ENCODE measurements at places on chromosomes 11 and 22. TPM values are rescaled to one million over a fixed set of nuclear protein-coding genes. Genes with fewer than 3 reads are reported as not detected.
A peak's percentile ranks its signal among the peaks of the same experiment; 100 is the strongest.

The TMPRSS6 gene
- polyA plus RNA-seq: not detected

The LRRC10B gene
- polyA plus RNA-seq: not detected

The SCGB1A1 gene
- polyA plus RNA-seq: not detected

The MMP7 gene
- polyA plus RNA-seq: not detected

The INS gene
- not detected for polyA plus RNA-seq

The OR10D3 gene
- not detected for polyA plus RNA-seq

The LIF gene
- polyA plus RNA-seq: 121 TPM

The SPDYC gene
- polyA plus RNA-seq: not detected

The KRTAP5-9 gene
- polyA plus RNA-seq: not detected

DNA sequence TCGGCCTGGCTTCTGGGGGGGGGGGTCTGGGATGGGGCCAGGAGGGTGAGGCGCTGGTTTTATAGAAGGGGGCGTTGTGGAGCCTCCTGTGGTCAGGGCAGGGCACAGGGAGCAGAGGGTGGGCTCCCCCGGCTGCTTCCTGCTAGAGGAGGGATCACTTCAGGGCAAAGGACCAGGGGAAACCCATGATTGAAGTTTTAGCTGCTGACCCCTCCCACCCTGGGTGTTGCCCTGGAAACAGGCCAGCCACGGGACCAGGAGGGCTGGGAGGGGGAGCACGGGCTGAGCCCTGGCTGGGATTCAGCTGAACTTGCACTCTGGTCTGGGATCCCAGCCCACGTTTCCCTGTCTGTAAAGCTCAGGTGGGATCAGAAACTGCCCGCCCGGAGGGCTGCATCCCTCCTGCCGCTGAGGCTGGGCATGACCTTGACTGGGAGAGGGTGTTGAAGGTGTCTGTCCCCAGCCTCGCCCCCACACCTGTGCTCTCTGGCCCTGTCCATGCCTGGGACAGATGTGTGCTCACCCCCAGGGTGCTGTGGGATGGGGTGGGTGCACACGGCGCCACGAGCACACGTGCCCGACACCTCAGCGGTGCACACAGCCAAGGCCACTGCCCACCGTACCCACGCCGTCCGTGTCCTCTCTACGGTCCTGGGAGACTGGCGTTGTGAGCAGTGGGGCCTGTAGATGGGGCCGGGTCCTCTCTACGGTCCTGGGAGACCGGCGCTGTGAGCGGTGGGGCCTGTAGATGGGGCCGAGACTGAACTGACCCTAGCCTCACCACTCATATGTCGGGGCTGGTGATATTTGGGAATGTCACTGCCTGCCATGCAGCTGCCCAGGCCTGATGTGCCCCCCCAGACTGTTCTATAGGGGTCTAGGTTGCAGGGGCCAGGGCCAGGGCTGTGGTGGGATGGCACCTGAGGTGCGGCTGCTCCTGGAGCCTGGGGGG, 2.3 kb downstream of the TSPAN4 start:
- peak; percentile 71 for DNase-seq

- no peak for DNase-seq
These were observed 35.8 kb downstream of the DUSP8 start for GRCh38 chr11:1536065-1536843.

DNA sequence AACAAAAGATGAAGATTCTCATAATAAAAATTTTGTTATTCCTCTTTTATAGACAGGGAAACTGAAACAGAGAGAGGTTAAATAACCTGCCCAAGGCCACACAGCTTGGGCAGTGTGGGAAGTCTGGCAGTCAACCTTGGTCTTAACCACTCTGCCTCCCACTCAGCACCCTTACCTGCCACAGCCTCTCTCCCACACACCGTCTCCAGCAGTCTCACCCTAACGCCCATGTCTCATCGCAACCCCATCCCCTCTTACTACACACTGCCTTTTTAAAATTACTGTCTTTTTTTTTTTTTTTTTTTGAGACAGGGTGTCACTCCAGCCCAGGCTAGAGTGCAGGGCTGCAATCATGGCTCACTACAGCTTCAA, 25.0 kb downstream of the ARRB1 start:
- DNase-seq: no peak

GRCh38 chr11:36447947-36448346, 62.1 kb downstream of the TRAF6 start:
- DNase-seq: no peak

GRCh38 chr11:79054636-79055035, 386.2 kb downstream of the TENM4 start:
- DNase-seq: peak; percentile 37

GRCh38 chr22:29374401-29374800, 14.0 kb downstream of the AP1B1 start:
- no peak for DNase-seq

DNA sequence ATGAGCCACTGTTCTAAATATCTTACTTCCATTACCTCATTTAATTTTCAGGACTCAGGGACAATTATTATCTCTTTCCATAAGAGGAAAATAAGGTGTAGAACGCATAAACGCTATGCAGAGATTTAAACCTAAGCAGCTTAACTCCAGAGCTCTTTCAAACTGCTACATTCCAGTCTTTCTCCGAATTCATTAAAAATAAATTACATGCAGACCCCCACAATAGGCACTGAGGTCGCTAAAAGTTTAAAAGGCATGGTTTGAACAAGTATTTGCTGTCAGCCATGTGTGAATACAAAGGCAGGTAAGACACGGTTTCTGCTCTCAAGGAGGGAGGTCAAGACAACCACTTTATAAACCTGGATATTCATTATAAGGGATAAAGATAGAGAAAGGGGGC, 983 bp downstream of the NARS2 start:
- no peak for DNase-seq

- no peak for DNase-seq
These were observed 9.8 kb downstream of the SPON1 start for GRCh38 chr11:13972043-13972910.

- no peak for DNase-seq
These were observed 57.8 kb upstream of the PSMA1 start for GRCh38 chr11:14577835-14578529.

DNA sequence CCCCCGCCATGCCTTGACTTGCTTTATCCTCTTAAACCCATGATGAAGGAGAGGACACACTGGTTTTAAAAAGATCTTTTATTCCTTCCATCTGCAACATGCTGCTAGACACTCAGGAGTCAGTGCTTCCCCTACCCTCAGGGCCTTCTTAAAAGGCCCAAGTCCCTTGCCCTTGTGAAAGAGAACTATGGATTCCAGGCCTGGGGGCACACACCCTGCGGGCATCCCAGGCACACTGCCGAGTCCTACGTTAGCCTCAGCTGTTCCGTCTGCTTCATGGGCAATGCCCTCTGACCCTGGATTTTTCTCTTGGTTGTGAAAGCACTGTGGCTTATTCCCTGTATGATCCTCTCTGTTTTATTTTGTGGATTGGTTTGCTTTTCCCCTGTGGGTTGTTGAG, 35.1 kb upstream of the RAB1B start:
- DNase-seq: no peak

GRCh38 chr11:67356864-67357561, 3.7 kb upstream of the POLD4 start:
- peak; percentile 52 for DNase-seq

GRCh38 chr22:39684702-39685281, 114.2 kb downstream of the CACNA1I start:
- DNase-seq: no peak

GRCh38 chr22:44353041-44353440, 40.3 kb upstream of the SHISAL1 start:
- no peak for DNase-seq

Data from AG04450 (cell line).